ENCODE measurements at places on chromosomes 1 and 21.

GRCh38 chr1:68358439-68358838, 91.3 kb downstream of the RPE65 start:
- DNase-seq = no peak

DNA sequence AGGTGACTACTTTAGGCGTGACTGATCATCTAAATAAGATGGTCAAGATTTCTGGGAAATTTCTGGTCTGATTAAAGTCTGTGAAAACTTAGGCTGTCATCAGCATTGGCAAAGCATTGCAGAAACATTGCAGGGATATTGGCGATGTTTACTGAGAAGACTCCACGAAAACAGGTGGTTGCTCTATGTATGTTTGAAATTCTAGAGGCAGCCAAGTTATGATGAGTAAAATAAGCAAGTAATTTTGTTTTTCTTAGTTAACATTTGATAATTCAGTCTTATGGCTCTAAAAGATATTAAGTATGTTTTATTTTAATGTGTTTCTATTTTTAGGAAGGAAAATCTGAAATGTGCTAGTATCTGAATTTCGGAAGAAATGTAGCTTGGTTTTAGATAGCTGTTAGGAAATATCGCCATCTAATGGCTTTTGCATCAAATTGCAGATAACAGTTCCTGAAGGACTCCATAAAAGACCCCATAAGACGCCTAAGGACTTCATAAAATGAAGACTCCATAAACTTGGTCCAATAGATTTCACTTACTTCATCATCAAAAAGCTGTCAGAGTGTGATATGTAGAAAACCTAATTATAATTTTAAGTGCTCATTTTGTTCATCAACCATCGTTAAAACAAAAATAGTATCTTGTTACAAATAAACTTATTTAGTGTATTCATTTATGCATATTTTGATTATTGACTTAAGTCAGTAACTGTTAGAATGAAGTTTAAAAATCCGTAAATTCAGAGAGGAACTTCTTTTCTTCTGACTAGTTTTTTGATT, 344.6 kb downstream of the RYR2 start:
- DNase-seq = no peak

DNA sequence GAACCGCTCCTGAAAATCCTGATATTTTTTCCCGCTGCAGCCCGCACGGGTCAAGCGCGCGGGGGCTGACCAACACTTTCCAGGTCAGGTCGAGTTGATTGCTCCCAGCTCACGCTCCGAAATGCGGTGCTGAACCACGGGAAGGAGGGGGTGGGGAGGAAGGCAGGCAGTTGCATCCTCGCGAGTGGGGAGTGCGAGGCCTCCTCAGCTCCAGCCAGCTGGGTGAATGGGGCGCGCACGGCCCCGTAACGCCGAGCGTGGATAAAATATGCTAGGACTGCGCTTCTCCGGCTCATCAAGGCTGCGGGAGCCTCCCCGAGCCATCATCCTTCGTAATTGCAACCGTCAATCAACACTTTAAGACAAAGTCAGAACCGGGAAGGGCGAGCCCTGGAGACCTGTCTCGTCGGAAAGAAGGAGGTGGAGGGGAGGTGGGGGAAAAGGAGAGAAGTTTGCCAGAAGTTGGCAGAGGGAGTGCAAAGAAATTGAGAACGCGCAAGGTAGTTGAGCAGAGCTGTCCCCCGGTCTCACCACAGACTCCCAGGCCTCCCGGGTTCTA, 8.0 kb downstream of the NR5A2 start:
- no peak for DNase-seq

DNA sequence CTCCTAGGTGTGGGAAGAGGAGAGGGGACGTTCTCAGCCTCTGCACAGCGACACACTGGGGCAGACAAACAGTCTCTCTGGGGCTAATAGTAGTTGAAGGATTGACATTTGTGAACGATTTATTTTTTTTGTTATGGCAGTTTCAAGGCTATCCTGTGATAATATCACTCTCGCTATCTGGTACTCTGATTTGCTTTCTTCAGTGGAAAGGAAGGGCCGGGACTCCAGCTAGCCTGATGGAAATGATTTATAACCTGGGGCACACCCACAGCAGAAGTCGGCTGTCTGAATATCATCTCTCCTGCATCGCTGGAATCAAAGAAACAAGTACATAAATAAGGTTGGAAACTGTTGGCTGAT, 122.7 kb downstream of the KCNN3 start:
- DNase-seq = no peak

DNA sequence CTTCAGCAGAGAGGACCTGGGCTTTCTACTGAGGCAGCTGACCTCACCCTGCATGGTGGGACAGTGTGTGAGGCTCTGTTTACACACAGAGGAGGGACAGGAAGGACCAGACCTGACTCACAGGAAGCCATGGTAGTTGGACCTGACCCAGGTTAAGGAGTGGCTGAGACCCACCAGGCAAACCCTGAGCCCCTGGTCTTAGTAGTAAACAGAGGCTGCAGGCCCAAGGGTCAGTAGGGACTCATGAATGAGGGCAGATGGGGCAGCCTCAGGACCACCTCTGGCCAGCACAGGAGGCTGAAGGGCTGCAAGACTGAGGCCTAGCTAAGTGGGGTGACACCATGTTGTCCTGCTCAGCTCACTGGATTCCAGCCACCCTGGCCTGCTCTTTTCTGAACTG, 273.2 kb downstream of the GRIK3 start:
- no peak for DNase-seq

DNA sequence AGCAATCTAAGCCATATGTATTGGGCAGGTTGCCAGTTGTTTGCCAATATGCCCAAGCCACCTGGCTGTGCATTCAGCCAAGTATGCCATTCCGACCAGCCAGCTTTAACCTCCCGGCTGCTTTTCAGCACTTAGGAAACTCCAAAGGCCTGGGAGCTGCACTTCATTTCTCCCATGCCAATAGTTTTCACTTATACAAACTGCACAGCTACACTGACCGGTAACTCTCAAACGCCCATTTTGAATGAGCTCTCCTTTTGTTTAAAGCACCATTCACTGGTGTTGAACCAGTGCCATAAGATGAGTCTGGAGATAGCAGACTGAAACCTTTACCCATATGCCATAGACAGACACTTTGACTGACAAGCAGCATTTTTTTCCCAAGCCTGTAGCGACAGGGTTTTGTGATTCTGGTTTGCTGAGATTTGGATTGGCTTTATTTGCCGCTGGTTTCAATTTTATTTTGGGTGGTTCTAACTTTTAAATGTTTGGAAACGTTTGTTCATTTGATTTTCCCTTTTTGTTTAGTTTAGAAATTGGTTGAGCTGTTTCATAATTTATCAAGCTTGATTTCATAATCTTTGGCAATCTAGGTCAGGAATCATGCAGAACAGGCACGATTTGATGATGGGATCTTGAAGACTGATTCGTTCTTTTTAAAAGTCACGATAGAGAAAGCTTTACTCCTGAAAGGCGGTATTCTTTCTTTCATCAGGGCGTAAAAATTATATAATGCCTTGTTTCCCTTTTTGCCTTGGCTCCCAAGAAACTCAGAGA, 144.6 kb downstream of the NFIA start:
- no peak for DNase-seq

- no peak for DNase-seq
These were observed 55.2 kb downstream of the BRWD1 start for GRCh38 chr21:39258207-39258606.

DNA sequence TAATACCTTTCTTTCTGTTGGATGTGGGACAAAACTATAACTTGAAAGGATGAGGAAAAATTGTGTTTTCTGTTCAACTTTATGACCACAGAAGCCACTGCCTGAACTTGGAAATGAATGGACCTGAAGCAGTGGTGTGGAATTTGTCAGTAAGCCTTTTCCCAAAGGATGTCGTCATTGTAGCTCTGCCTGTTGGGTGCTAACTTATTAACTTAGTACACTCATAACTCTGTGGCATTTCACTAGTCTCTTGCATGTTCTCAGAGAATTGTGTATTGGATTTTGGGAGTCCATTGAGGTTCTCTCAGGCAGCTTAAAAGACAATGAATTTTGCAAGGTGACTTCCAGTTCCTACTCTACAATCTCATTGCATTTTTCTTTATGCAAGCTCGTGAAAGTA, 49.6 kb downstream of the KCNK2 start:
- DNase-seq = no peak

GRCh38 chr1:183090391-183091006, 67.3 kb downstream of the LAMC1 start:
- DNase-seq = no peak

DNA sequence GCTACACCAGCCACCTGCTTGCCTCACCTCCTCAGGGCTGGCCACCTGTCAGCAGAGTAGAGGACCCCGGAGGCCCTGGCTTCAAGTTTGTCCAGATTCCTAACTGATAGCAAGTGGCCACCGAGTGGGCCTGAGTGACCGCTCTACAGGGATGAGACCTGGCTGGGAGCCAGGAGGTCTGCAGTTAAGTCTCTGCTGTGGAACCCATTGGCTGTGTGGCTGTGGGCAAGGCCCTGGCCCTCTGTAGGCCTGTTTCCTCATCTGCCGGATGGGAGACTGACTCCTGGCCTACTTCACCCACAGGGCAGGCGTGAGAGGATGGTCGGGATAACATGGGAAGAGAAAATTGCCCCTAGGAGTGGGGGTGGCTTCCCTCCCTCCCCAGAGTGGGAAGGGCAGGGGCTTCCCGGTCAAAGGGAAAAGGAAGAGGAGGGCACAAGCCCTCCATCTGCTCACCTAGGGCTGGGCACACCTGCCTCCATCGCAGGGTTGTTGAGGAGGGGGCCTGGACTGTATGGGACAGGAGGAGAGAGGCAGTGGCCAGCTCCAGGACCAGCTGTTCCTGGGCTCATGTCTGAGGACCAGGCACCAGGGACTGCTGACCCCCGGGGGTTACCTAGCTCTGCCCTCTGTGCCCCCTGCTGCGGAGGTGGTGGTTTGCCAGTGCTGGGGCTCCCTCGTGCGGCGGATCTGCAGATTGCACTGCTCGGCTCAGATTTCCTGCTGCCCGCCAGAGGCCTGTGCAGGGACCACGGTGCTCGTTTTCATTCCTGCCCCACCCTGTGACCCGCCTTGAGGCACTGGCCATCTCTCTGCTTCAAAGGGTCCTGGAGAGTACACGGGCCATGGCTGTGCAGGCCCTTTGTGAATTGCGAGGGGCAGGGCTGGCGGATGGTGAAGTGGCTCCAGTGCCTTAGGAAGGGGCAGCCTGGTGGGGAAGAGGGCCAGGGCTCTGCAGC, 9.1 kb upstream of the MTFR1L start:
- peak; percentile 82 for DNase-seq

All from activated CD4-positive, alpha-beta T cell treated with anti-CD3 and anti-CD28 coated beads for 24 hours (primary cell).